ENCODE measurements at places on chromosomes 6 and 20.

- DNase-seq: no peak
Observed at GRCh38 chr6:100271202-100271601, 193.5 kb downstream of the SIM1 start.

GRCh38 chr6:299104-299980 is 7.1 kb downstream of the DUSP22 start:
- DNase-seq: no peak

DNA sequence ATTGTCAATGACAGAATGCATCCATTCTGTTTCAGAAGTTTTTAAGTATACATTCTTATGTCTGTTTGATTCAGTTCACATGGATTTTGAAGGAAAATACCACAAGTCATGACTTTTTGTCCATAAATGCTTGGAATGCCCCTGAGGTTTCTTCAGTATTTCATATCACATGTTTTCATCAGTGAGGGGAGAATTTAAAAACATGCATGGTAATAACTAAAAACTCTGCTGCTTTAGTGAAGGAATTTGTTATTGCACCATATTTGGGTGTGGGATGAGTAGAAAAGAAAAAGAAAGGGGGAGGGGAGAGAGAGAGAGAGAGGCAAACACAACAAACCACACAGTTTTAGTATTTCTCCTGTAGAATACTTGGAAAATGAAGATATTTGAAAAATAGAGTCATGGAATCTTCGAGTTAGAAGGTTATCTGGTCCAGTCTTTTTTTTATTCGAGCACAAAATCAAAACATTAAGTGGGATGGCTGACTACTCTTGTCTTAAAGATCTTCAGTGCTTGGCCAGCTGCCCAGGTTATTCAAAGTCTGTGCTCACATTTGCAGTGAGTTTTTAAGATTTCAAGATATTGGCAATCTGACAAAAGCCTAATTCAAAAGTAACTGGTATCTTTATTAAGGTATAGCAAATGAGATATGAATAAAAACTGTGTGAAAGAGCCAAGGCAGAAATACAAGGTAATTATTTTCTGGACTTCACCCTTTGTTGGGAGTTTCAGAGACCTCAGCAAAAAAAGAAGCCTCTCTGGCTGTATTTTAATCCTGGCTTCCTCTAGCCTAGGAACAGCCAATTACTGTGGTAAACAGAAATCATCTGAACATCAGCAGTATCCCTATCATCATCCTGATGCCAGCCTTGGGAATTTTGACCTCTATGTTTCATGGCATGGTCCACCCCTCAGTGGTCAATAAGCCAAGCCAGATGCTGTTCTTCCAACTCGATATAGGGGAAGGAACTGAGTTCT is 687.9 kb upstream of the CITED2 start:
- DNase-seq: peak; percentile 20

DNA sequence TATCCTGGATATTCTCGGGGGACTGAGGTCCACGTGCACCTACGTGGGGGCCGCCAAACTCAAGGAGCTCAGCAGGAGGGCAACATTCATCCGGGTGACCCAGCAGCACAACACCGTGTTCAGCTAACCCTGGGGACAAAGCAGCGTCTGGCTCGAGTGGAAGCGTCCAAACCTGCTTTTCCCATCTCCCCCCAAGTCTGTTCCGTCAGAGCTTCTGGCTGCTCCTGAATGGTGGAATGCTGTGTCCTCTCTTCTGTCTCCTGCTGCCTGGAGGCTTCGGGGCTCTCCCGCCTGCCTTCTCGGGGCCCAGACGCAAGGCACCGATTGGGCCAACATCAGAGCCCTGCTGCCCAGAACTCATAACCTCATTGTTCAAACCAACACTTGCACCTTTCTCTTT is 56.7 kb downstream of the GMPR start:
- no peak for DNase-seq

- DNase-seq: no peak
Observed at GRCh38 chr6:137105375-137105774, 60.6 kb upstream of the IL20RA start.

- peak; percentile 69 for DNase-seq
Observed at GRCh38 chr20:13819885-13820645, 35.2 kb downstream of the NDUFAF5 start.

- DNase-seq: no peak
Observed at GRCh38 chr20:12554426-12554825, 454.3 kb upstream of the SPTLC3 start.

- DNase-seq: no peak
Observed at GRCh38 chr6:160417146-160417545, 69.0 kb downstream of the SLC22A3 start.

GRCh38 chr6:5044866-5045265 is 40.3 kb upstream of the PPP1R3G start:
- no peak for DNase-seq

DNA sequence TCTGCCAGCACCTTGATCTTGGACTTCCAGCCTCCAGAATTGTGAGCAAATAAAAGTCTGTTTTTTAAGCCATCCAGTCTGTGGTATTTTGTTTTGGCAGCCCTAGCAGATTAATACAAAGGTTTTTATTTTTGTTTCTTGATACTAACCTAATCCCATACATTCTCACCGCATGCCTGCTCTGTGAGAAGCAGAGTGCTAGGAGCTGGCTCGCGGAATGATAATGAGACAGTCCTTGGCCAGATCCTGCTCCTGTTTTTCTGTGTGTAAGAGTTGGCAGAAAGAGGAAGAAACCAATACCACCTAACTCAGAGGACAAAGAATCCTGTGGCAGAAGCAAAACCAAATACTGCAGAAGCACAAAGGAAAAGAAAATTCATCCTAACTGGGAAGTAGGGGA is 82.6 kb downstream of the KIF16B start:
- no peak for DNase-seq

DNA sequence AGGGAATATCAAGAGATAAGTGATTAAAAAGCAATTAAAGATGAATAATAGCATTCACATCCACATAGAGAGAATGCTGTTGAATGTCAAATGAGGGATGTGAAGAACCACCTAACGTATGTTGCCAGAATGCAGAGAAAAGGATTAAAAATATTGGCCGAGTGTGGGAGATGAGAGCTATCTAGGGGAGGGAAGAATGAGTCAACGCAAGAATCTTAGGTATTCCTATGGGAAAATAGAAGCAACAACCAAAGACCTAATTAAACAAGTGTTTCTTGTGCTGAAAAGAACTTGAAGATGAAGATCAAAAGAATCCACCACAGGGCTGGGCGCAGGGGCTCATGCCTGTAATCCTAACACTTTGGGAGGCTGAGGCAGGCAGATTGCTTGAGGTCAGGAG is 12.2 kb upstream of the RSPH3 start:
- no peak for DNase-seq

GRCh38 chr6:125808060-125808459 is 17.3 kb downstream of the NCOA7 start:
- no peak for DNase-seq

DNA sequence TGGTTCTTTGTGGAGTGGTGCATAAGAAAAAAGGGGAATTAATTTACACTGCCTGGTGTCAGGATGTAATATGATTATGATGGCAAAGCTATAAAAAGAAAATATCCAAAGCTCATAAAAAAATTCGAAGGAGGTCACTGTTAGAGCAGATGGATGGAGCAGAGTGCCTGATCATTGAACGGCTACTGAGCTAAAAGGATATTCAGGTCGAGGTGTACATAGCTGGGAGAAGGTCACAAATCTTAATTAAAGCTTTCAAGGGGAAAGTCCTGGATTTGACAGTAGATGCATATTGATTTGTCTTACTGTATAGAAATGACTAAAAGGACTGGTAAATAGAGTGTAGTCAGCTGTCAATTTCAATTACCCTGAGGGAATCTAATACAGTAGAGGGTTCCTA is 84.4 kb downstream of the PKIB start:
- DNase-seq: no peak

Data from SK-MEL-5 (cell line).